ENCODE measurements at places on chromosomes 16 and 17.

GRCh38 chr16:11073407-11073999 is 129.1 kb downstream of the CLEC16A start:
- no peak for DNase-seq

DNA sequence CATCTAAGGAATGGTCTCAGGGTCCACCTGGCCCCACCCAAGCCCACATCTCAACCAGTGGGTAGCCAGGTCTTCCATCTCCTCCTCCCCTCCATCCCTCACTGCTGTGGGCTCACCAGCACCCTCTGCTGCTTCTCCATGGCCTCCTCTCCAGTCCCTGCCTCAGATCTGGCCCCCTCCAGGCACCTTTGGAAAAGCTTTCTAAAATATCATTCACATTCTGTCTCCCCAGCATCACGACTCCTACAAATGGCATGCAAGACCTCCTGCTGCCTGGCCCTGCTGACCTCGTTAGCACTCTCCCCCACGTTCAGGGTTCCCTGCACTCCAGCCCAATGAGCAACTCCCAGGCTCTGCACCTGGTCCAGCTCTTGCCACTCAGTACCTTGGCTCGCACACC is 13.7 kb downstream of the GLP2R start:
- DNase-seq, result no peak

DNA sequence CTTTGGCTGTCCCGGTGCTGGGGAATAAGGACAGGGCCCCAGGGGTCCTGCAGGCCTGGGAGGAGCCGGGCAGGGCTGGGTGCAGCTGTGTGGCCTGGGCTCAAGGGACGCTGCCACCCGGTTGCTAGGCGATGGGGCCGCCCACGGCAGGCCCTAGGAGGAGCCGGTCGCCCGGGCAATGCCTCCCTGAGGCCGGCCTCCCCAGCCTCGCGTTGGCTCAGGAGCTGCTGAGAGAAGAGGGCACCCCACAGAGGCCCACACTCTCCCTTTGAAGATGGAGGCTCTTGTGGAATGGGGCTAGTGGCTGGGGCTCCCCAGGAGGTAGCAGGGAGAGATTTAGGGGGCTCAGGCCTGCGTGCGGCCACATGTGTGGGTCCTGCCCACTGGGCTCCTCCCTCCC is at the start of gene CIBAR2:
Gene CIBAR2, minus strand, starts transcription at position 109 of the 400 bp plus-strand sequence. CDS start 120 bp downstream, outside the sequence.
- DNase-seq, result no peak

- DNase-seq, result no peak
Measured at GRCh38 chr17:74972107-74972972, at the start of gene HID1. HID1 (minus strand) TSS chr17:74972759; CDS start chr17:74972656, 103 bp downstream.

GRCh38 chr16:86836503-86837129 is 258.3 kb downstream of the FOXL1 start:
- peak; percentile 72 for DNase-seq

DNA sequence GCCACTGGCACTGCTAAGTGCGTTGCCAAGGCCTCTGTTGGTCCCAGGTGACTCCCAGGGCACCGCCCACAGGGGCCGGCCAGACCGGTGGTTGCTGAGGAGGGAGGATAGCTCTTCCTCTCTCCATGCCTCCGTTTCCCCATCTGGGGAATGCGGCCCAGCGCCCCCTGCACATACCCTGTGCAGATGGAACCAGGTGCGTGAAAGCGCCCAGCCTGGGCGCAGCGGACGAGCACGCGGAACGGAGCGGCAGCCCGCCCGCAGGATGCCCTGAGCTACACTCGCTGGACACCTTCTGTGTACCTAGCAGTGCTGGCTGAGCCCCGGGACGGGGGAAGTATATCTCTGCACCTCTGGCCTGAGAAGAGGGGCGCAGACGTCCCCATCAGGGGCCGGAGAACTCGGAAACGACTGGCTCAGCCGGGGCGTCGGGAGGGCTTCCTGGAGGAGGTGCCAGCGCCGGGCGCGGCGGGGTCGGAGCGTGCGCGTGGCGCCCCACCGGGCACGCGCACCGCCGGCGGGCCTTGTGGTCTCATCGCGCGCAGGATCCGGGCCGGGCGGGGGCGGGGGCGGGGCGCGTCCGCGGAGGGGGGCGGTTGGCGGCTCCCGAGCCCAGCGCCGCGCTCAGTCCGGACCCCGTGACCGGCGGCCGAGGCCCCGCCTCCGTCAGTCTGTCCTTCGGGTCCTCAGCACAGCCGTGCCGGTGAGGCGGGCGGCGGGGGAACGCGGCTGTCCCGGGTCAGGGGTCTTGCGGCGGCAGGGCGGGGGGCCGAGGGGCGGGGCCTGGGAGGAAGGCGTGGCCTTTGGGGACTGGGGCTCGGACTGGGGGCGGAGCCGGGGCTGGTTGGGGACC is at the start of the genes CCDC78 and HAGHL:
Gene CCDC78, minus strand, starts transcription at position 6 of the 853 bp plus-strand sequence. CDS start 76 bp downstream, outside the sequence.
Gene HAGHL, plus strand, starts transcription at position 669 of the 853 bp plus-strand sequence. CDS start 404 bp downstream, outside the sequence.
- peak; percentile 59 for DNase-seq
